Ammon's horn (tissue), 1 donor: ENCODE measurements at places on chromosomes 1 and 21.

DNA sequence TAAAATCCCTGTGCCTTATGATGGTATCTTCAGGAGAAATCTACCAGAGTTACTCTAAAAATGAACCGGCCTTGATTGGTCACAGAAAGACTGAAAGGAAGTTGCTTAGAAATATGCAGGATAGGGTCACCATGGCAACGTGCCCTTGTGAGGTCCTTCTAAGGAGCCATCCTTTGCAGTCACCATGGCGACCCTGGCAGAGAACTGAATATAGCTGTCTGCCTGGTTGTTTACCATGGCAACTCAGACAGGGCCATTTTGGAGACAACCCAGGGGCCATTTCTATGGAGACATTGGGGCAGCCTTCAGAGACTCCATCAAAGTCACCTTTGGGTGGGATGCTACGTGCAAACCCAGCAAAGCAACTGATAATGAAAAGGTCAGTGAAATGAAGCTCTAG is 43.0 kb downstream of the SNX7 start:
- DNase-seq, result peak; percentile 88

- peak; percentile 70 for DNase-seq
Observed at GRCh38 chr1:230002164-230002803, 64.8 kb upstream of the GALNT2 start.

- no peak for DNase-seq
Observed at GRCh38 chr1:67948151-67949080, 102.0 kb downstream of the DIRAS3 start.

GRCh38 chr1:116666187-116667077 is 1.1 kb downstream of the IGSF3 start:
- DNase-seq, result no peak

DNA sequence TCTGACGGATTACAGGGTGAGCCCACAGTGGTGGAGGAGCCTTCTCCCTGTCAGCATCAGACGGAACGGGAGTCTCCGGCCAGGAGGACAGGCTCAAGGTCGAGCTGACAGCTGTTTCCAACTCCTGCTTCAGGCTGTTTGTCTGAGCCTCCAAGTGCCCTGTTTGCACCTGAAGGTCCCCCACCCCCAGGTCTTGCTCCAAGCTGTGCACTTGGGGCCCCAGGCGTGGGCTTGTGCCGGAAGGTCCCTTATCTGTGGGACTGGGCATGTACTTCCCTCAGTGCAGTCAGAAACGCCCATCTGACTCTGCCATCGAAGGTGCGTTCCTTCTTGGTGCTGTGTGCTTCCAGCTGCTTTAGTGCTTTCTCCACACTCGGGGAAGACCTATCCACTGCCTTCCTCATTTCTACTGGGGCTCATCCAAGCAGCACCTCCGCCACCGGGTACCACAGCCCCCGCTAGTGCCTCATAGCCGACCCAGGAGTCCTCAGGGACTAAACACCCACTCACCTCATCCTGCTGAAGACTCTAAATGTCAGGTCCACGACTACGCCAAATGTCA is 29.5 kb upstream of the CR2 start:
- no peak for DNase-seq

DNA sequence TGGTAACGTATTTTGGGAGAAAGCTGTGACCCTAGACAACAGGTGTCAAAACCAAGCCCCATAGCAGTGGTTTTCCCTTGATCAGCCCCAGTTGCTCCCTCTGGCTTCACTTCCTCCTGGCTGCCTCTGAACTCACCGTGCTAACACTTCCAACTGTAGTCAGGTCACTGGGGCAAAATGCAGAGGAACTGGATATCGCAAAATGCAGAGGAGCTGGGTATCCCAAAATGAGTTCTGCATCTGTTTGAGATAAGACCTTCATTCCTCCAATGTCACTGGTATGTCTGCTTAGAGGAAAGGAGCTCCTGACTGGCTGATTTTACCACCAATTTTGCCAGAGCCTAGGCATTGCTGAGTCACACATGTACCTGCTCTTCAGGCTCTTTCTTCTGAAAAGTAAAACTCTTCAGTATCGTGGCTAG is 19.6 kb upstream of the TACSTD2 start:
- DNase-seq, result no peak

GRCh38 chr1:186812570-186812969 is 16.2 kb upstream of the PLA2G4A start:
- DNase-seq, result no peak

DNA sequence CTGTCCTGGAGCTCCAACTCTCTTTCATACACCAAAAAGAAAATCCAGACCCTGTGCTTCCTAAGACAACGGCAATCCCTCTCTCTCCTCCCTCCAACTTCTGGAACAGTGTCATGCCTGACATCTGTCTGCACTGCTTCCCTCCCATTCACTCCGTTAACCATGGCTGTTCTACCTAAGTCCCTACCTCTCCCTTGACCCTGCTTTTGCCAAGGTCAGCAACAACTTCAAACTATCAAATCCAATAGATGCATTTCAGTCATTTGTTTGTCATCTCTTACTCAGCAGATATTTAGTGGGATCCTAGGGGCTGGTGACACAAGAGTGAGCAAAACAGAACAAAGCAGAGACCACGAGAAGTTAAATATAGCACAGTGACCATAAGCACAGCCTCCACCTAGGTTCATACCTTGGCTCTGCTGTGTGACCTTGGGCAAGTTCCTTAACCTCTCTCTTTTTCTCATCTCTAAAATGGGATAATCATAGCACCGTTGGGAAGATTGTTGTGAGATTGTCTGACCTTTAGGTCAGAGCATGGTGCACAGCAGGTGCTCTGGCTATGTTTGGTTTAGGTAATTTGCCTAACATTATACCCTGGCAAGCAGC is 88.9 kb downstream of the TMEM53 start:
- no peak for DNase-seq

DNA sequence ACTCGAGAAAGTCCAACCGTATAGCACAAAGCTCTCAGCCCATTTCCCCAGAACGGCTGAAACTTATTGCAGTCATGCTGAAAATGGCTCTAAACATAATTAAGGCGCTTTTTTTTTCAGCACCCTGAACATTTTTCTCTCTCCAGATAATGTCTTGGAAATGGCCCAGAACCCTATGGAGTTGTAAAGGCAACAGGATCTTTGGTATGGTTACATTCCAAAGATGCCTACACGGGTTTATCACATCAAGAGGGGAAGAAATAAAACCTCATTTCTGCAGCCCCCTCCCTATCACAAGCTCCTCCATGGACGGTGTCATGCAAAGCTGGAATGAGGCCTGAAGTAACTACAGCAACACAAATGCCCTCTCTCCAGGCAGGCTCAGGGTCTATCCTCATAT is 126.4 kb upstream of the GALNT2 start:
- DNase-seq, result no peak

DNA sequence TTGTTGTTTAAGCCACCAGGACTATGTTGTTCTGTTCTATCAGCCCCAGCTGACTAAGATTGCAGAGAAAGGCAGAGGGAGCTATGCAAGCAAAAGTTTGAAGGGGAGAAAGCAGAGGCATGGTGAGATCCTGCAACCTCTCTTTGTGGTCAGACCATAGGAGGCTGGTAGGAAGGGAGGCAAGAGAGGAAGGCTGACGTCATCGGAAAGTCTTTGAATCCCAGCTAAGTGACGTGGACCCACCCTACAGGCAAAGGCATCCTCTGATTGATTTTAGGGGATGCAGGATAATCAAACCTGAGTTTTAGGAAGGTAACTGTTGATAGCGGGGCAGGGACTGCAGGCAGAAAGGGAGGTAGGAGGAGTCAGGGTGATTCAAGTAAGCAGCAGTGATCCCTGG is 23.3 kb upstream of the TNNI1 start:
- DNase-seq, result no peak

- no peak for DNase-seq
Observed at GRCh38 chr21:44650265-44650972, 4.0 kb downstream of the KRTAP12-4 start.

DNA sequence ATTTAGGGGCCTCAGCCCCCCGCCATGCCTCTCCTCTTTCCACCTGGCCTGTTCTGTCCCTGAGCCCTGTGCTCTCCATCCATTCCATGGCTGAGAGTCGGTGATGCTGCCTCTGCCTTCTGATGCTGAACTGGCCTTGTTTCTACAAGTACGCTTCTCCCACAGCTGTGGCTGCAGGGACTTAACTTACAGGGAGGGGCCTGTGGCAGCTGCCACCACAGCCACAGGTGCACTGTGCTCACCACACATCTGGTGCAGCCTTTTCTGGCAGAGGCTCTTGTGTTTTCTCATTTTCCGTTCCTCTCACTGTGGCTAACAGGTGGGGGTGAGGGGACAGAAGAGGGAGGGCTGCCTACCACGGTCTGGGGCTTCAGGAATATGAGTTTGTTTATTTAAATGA is 4.2 kb downstream of the FMO1 start:
- no peak for DNase-seq

GRCh38 chr1:96515925-96516324 is 205.7 kb upstream of the PTBP2 start:
- DNase-seq, result no peak

GRCh38 chr1:212971312-212971711 is 21.0 kb downstream of the VASH2 start:
- no peak for DNase-seq

DNA sequence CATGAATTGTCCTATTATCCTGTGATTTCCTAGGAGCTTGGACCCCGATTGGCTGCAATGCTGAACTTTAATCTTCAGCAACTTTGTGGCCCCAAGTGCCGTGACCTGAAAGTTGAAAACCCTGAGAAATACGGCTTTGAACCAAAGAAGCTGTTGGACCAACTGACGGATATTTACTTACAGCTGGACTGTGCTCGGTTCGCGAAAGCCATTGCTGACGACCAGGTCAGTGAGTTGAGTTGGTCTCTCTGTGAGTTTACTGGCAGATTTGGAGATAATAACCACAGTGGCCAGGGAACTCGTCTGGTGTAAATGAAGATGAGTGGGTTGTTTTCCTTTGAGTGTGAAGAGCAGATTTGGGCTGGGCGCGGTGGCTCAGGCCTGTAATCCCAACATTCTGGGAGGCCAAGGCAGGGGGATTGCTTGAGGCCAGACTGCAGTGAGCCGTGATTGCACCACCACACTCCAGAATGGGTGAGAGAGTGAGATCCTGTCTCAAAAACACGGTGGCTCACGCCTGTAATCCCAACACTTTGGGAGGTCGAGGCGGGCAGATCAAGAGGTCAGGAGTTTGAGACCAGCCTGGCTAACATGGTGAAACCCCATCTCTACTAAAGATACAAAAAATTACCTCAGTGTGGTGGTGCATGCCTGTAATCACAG is 39.1 kb upstream of the KIF1B start:
- DNase-seq, result no peak

DNA sequence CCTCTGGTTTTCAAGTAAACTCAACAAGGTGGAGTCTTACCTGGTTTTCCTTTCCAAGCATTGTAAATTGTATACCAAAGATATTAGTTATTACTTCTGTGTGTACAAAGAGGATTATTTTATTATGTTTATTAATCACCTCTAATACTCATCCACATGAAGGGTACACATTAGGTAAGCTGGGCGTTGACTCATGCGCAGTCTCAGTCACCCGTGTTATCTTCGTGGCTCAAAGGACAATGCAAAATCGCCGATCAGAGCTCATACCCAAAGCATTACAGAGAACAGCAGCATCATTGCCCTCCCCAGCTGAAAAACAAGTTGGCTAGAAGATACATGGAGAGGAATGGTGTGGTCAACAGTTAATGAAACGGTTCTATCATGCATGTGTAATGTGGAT is 148.7 kb downstream of the NR5A2 start:
- no peak for DNase-seq

DNA sequence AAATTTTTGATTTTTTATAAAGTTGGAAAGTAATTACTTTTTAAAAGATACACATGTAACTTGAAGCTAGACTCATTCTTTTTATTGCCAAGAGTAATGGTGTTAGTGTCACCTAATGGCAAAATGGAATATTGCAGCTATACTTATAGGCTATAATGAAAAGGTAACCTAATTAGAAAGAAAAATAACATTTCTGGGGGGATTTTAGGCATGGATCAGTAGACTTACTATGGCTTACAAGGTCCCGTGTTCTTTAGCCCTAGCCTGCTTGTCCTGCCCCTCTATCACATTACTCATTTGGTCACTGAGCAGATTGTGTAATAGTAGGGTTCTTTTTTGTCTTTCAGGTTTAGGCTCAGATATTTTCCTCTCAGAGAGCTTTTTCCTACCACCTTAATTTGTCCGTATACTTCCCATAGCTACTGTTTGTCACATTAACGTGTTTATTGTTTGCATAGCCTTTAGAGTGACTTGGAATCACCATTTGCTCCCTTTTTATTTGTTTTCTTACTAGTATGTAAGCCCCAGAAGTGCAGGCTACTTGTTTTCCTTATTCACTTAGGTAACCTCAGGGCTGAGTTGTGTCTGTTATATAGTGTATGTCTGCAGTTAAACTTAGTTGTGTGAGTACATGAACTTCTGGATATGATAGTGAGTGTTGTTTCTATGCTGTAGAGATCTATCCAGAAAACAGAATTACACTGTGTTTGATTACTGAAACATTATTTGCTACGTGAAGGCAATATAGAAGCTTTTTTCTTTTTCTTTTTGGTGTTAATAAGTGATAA is 58.7 kb downstream of the RABGAP1L start:
- peak; percentile 46 for DNase-seq

DNA sequence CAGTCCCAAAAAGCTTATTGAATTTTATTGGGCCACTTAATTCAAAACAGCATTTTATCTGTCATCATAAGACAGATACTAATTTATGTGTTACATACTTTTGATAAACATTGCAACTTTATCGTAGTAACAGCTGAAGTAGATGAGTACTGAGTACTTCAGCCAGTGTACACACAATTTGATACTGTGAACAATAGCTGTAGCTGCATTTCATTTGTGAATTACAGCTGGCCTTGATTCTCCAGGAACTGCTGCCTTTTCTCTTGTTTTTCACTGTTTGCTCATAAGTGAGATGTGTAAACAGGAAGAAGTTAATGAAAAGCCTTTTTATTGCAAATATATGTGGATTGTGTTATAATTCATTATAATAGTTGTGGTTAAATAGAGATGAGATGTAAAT is 10.2 kb downstream of the UAP1 start:
- DNase-seq, result no peak

GRCh38 chr21:21246007-21246406 is 247.8 kb downstream of the NCAM2 start:
- no peak for DNase-seq

DNA sequence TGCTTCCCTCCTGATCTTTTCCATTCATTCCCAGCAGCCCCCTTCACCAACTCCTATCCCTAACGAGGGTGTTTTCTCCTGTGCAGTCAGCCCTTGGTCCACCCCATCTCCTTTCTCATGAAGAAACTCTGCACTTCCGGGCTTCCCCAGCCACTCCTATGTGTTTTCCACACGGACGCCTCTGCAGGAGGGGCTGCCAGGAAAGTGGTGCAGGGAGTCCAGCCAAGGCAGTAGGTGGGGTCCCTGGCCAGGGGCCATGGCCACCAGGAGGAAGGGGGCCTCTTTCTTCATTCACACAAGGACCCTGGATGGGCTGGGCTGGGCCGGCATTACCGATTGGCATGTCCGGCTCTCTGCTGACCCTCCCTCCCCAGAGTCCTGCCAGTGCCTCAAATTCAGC is 72.8 kb upstream of the EFHD2 start:
- DNase-seq, result no peak
